Activated CD4-positive, alpha-beta T cell treated with anti-CD3 and anti-CD28 coated beads for 24 hours (primary cell): ENCODE measurements at places on chromosomes 2 and 18.

DNA sequence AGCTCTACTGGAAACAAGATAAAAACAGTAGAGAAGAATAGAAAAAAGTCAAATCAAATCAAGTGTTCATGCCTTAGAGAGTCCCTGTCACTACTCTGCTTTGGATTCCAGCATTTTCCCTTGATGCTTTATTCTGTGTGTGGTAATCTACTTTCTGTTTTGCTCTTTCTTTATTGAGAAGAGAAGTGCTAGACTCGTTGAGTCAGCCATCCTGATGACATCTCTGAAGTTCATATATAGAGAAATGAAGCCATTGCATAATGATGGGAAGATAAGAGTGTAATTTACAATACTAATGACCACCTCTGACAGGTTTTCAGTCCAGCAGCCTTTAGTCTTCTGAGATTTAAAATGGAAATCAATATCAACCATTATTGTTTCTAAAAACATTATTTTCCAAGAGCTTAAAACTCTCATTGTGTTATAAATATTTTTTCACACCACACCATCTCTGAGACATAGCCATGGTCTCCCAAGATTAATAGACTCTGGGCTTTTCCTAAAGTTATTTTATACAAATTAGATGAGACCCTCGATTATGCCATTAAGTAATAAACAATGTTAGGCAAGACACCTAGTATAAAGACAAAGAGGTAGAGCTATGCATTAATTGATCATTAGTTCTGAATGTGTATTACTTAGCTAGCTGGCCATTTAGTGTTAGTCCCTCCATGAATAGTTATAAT is 679.0 kb upstream of the ACVR2A start:
- DNase-seq = no peak

- DNase-seq = no peak
Measured at GRCh38 chr2:127675331-127676261, at the start of gene LIMS2. TSS of gene LIMS2 (minus strand) at chr2:127675530. CDS start at chr2:127675024, 506 bp downstream.

DNA sequence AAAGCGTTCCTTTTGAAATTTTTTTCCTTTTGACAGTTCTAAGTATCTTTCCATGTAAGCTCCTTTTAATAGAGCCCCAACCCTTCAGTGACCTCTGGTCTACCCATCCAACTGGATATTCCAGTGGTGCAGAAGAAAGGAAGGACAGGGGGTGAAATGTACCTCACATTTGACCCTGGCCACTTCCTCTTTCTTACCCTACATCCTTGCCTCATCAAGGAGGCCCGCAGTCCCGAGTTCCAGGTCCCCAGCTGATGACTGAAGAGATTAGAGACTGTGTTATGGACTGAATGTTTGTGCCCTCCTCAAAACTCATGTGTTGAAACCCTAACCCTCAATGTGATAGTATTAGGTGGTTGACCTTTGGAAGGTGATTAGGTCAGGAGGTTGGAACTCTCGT is 158.1 kb downstream of the RBM43 start:
- no peak for DNase-seq

DNA sequence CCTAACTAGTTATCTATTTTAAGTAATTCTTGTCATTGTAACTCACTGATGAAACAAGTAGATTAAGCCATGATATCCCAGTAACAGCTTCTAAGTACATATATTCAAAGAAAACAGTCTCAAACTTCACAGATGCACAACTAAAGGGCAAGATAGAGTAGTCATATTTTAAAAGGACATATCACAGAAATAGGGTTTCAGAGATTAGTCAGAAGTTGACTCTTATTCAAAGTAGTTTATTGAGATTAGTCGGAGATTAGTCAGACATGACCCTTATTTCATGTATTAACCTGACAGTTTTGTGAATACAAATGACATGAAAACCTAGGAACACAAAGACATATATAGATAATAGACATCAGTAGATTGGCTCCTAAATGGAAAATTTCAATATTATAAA is 15.9 kb upstream of the CHAC2 start:
- no peak for DNase-seq

GRCh38 chr2:96875498-96876268 is 5.8 kb upstream of the SEMA4C start:
- DNase-seq = no peak

- no peak for DNase-seq
Measured at GRCh38 chr2:53582556-53582955, 185.0 kb upstream of the CHAC2 start.

GRCh38 chr18:55634545-55634944 is 46.6 kb upstream of the TCF4 start:
- no peak for DNase-seq

GRCh38 chr18:79926715-79927606 is 24.5 kb downstream of the SLC66A2 start:
- DNase-seq = no peak

DNA sequence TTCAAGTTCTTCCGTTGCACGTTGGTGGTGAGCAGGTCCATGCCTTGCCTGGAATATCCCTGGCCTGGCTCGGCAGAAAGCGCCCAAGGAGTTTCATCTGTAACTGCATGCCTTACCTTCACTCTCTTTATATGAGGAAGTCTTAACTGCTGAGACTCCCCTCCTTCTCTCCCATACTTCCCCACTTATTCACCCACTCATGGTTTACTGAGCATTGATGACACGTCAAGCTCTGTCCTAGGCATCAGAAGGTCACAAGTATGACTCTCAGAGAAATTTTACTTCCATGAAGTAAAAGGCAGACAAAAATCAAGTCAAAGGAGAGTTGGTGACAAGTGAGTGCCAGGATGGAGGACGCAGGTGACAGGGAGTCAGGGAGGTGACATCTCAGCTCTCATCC is 68.2 kb downstream of the TBC1D8 start:
- no peak for DNase-seq

GRCh38 chr2:57821088-57821487 is 225.5 kb upstream of the VRK2 start:
- no peak for DNase-seq

DNA sequence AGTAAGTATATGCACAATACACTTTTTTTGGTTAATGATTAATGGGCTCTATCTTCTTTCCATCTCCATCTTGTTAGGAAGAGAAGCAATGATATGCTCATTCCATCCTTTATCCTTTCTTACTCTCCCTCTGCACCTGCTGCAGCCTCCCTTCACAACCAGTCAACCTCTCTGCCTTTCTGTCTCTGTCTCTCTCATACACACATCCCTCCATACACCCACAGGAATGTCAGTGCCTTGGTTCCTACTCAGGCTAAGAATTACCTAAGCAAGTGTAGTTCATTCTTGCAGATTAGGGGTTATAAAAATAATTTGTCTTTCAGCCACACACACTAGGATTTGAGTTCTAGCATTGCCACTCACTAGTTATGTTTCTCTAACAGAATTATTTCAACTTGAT is 45.6 kb downstream of the MAP2 start:
- DNase-seq = no peak

DNA sequence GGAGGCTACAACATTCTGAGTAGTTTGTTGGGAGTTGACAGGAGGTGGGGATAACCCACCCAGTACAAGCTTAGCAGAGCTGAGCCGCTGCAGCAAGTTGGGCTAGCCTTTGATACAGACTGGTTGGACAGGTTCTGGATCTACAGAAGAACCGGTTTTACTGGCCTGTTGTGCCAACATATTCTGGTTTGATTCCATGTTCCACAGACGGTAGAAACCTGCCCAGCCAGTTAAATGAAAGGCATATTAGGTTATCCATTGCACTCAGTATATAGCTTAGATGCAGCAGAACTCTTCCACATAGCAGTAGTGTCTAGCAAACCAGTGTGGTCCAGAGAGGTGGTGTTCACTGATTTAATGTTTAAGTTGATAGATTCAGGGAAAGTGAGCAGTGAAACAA is 19.3 kb upstream of the RBBP8 start:
- no peak for DNase-seq

DNA sequence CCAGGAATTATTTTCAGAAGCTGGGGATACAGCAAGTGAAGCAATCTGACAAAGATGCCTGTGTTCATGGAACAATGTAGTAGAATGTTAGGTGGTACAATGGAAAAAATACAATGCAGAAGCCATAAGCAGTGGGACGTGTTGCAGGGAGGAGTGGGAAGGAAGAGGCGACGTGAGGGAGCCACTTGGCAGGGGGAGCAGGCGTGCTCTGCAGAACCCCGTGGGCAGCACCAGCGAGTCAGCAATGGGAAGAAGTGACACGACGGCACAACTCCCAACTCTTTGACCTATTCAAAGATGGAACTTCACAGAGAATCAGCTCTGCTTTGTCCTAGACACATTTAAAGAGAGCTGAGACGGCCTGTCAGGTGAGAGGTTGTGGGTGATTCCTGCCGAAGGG is 30.5 kb downstream of the PRELID3A start:
- DNase-seq = no peak

DNA sequence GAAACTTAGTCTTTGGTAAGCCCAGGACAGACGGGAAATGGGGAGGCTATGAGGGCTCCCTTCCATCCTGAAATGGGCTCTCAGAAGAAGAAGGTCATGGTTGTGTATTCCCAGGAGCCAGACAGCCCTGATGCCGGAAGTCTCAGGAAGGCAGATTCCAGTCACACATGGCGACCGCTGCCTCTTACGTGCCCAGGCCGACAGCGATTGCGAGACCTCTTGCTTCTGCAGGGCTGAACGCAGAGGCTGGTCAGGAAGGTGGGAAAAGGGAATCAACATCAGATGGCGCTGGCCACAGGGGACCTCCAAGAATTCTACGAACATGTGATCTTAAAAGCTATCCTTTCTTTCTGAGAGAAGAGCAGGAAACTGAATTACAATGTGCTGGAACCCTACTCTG is 22.8 kb upstream of the SH3BP4 start:
- DNase-seq = no peak

DNA sequence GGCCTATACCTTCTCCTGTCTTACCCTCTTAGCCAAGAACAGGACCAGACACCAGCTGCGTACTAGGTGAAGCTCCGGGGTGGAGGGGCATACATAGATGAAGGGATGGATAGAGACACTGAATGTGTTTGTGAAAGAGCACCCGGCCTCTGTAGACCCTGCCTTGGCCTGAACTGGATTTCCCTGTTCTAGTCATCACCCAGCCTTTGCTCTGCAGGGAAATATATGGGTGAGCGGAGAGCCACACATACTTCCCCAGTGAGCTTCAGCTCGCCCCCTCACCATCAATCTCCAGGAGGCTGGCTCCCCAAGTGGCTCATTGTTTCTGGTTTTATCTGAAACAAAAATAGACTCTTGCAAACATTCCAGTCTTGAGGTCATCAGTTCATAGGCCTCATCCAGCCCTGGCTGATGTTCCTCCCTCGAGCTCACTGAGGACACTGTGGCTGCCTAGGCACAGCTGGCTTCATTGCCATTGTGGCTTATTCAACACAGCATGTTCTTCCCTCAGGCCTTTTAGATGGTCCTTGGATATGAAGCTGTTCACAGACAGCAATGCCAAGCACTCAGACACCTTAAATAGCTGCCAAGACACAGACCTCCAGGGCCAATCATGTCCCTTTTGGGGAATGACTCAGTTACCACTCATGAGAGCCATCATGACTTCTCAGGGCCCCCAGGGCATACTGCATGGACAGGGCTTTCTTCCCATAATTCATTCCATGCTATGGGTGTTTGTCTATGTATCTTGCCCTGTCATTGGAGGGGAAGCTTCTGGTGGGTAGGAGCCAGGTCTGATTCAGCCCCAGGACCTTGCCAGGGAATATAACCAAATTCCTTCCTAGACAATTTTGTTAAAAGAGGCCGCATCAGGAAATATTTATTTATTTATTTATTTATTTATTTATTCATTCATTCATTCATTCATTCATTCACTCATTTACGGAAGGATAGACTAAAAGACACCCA is 82.4 kb downstream of the TTC32 start:
- DNase-seq = no peak

DNA sequence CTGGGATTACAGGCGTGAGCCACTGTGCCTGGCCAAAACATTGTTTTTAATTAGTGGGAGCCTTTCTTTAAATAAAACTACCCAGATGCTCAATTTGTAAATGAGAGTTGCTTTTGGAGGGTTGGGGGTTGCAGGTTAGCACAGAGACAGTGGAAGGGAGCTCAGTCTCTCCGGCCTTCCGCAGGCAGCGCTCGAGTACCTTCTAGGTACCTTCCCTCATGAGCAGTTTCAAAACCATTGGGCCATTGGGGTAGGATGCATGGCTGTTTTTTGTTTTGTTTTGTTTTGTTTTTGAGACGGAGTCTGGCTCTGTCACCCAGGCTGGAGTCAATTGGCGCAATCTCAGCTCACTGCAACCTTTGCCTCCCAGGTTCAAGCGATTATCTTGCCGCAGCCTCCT is 19.0 kb downstream of the SLC66A3 start:
- no peak for DNase-seq

GRCh38 chr2:134134313-134134706 is 119.6 kb upstream of the MGAT5 start:
- no peak for DNase-seq

DNA sequence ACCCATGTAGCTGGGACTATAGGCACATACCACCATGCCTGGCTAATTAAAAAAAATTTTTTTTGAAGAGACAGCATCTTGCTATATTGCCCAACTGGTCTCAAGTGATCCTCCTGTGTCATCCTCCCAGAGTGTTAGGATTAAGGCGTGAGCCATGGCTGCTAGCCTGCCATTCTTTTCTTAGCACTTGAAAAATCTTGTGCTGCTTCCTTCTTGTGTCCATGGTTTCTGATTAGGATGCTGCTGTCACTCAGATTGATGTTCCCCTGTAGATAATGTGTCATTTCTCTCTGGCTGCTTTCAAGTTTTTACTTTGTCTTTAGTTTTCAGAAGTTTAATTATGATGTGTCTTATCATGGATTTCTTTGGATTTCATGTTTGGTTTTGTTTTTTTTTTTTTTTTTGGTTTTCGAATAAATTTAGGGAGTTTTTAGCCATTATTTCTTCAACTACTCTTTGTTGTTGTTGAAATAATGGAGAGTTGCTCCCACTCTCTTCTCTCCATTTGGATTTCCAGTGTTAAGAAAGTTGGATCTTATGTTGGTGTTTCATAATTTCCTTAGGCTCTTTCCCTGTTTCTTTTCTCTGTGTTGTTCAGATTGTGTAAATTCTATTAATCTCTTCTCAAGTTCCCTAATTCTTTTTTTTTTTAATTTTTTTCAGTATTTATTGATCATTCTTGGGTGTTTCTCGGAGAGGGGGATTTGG is 2.5 kb downstream of the ATP9B start:
- no peak for DNase-seq

DNA sequence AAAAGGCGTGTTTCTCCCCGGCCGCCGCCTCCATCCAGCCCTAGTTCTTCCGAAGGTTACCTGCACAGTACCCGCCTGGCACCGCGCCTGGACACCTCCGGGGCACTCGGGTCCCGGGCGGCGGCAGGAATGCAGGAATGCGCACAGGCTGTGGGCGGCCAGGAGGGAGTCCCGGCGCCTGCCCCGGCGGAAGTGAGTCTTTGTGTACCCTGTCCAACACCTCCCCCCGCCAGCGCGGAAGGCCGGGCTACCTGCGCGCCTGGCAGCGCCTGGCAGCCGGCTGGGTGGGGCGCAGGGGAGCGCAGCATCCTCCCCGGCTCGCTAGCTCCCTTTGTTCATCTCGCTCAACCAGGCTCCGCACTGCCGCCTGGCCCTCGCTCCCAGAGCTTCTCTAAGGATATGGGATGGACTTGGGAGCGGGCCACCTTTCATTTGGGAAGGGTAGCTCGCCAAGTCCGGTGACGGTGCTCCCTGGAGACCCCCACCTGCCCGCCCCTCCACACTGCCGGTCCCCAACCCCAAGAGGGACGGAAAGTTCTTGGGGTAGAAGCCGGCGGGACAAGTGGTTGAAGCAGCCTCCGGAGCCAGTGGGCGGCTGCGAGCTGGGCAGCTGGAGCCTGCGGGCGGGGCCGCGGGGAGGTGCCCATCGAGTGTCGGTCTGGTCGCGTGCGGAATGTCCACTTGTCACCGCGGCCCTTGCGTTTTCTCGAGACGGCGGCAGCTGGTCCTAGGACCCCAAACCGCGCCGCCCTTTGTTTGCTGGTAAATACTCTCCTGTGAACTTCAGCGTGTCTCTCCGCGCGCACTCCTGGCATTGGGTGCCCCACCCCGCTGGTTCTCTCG is 1.2 kb upstream of the ST6GAL2 start:
- no peak for DNase-seq
